ENCODE measurements at places on chromosomes 3 and 15. TPM values are rescaled to one million over a fixed set of nuclear protein-coding genes. Genes with fewer than 3 reads are reported as not detected.

MAPKAPK3 gene
- total RNA-seq: 75.8 TPM

MOBP gene
- 0.16 TPM for total RNA-seq

MITF gene
- 52.6 TPM for total RNA-seq

RRP9 gene
- 18.6 TPM for total RNA-seq

TP63 gene
- 1.1 TPM for total RNA-seq

GOLGA8R gene
- total RNA-seq: 6.3 TPM

FGD5 gene
- total RNA-seq: 40.1 TPM

SLC7A14 gene
- total RNA-seq: not detected
